ENCODE measurements at places on chromosomes 5 and 9. TPM values are rescaled to one million over a fixed set of nuclear protein-coding genes. Genes with fewer than 3 reads are reported as not detected.

- no peak for DNase-seq
Measured at GRCh38 chr5:126754609-126755008, 22.3 kb upstream of the LMNB1 start.

DNA sequence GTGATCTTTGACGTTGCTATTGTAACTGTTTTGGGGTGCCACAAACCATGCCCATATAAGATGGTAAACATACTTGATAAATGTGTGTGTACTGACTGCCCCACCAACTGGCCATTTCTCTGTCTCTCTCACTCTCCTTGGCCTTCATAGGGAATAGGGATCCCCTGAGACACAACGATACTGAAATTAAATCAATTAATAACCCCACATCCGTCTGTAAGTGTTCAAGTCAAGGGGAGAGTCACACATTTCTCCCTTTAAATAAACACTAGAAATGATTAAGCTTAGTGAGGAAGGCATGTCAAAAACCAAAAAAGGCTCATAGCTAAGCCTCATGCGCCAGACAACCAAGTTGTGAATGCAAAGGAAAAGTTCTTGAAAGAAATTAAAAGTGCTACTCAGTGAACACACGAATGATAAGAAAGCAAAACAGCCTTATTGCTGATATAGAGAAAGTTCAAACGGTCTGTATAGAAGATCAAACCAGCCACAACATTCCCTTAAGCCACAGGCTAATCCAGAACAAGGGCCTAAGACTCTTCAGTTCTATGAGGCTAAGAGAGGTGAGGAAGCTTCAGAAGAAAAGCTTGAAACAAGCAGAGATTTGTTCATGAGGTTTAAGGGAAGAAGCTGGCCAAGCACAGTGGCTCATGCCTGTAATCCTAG is 111.1 kb downstream of the UGCG start:
- DNase-seq = no peak

DNA sequence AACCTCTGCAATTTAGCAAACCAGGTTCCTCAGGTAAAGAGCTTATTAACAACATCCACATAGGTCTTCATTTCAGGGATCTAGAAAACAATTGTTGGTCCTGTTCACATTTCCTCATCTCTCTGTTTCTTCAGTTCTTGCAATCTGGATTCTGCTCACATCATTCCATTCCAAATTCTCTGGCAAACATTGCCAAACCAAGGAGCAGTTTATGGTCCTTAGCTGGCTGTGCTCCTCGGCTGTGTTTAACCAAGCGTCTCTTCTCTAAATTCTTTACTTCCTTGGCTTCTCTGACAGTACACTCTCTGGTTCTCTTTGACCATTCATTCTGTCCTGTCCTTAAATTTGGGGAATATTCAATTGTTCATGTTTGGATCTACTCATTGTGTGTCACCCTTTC is 65.8 kb upstream of the RANBP3L start:
- DNase-seq = no peak

The FOXD4L4 gene
- total RNA-seq = 0.27 TPM

DNA sequence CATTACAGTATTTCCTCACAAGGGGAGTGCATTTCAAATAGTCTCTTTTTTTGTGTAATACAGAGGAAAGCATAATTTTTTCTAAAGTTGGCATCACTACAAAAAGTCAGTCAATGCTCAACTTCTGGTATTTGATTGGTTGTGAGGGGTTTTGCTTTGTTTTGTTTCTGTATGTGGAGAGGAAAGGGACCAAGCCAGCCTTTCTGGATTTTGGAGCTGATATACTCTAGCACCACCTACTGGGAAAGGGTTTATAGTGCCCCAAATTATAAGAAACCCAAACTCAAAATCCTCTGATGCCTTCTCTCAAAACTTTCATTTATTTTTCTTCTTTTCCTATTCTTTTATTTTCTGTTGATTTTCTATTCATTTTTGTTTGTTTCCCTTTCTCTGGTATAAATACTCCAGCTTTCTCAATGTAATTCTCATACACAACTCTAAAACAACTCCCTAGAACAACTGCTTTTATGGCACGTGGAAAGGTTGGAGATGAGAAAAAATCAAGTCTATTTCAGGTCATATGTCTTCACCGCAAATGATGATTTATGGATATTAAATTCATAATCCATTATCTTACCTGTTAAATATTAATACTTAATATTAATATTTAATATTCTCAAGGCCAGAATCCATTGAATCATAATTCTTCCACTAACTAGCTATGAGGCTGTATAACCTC is 69.5 kb upstream of the ANXA1 start:
- DNase-seq = no peak

- DNase-seq = no peak
Measured at GRCh38 chr5:142208777-142209312, 100.3 kb downstream of the NDFIP1 start.

DNA sequence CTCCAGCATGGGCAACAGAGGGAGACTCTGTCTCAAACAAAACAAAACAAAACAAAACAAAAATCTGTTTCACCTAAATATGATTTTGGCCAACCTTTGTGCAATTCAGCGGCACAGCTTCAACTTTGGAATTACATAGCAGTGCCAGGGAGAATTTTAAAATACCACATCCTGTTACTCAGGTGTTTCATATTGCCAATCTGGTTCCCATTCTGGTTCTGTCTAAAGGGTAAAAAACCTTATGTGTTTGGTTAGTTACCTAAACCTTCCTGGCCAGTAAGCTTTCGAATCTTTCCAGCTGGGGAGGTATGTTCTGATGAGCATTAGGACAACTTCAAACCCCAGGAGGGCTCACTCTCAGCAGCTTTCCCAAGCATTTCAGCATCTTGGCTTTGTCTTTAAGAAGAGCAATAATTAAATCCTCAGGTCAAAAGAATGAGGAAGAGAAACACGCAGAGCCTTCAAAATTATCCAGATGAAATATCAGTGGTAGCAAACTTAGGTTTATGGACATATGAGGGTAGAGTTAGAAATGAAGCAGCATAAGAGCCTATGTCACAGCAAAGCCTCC is 2.7 kb downstream of the DAB2 start:
- DNase-seq = no peak

The LAMC3 gene
- 0.05 TPM for total RNA-seq

DNA sequence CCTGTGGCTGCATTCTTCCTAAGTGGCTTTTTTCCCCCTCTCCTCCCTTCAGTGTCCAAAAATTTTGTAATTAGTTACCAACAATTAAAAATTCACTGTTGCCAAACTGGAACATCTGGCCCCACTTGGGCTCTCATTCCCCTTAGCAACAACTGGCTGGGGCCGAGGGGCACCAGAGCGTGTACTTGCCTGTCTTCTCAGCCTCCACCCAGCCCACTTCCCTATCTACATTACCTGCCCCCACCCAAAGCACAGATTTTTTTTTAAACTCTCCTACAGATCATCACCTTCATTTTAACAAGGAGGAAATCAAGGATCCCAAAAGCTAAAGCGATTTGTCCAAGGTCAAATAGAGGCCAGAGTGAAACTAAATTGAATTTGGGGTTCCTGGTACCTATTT is 278.8 kb downstream of the EBF1 start:
- DNase-seq = no peak

- no peak for DNase-seq
Measured at GRCh38 chr9:128899566-128900322, 17.8 kb downstream of the LRRC8A start.

DNA sequence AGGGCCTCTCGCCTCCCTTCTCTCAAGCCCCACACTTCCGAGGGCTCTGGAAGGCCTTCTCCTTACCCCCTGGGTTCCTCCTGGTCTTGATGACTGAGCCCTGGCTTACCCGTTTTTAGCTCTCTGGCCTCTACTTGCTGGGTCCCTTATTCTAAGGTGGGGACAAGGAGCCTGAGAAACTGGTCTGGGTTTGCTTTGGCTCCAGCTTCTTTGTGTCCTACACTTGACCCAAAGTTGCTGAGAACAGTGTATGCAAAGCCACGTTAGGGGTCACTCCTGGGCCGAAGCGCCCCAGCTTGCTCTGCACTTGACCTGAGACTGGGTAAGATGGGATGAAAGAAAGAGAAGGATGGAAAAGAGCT is 788 bp downstream of the ZNF346 start:
- no peak for DNase-seq

DNA sequence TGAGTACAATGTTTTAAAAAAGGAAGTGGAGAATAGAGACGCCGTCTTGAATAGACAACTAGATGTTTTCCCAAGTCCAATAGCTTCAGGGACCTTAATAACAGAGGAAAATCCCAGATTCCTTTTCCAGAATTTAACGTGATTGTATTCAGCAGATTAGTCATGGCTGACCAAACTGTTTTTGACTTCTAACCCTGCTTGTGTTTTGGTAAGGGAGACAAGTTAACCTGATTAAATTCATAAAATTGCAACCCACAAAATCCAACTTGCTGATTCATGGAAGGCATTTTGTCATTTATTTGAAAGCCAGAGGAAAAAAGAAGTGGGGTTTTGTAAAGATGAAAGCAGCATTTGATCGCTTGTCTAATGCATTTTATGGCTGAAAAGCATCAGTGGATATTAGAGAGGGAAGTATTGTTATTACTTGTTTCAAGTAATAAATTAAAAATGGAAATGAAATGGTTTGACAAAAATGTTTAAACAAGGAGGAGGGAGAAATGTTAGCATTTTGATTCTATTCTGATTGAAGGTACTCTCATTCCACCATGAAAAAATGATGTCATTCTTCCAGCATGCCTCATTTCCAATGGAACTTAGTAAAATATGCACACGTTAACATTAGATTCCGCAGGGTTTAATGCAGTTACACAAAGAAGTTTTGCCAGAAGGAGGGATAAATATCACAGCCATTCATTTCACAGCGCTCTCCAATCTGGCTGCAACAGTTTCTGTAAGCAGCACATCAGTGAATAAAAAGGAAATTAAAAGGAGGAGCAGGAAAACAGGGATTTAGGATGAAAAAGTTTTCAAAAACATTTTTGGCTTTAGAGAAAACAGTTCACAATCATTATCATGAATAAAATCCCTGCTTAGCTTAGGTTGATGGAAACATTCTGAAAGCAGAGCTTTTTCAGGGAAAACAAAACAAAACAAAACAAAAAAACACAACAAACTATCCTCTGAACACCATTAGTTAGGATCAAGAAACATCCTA is 314.7 kb downstream of the PRR16 start:
- no peak for DNase-seq

The SPINK1 gene
- total RNA-seq = 1.5 TPM

The SLC34A3 gene
- not detected for total RNA-seq

- DNase-seq = no peak
Measured at GRCh38 chr5:153613144-153613543, 122.7 kb downstream of the GRIA1 start.

GRCh38 chr5:6221141-6221626 is 157.2 kb downstream of the MED10 start:
- DNase-seq = no peak

GRCh38 chr5:143014017-143014651 is 244.0 kb downstream of the ARHGAP26 start:
- no peak for DNase-seq

Measured in activated T-cell treated with anti-CD3 and anti-CD28 coated beads, Interleukin-2, amount 50 U/mL, for 4 hours (primary cell).